ENCODE measurements at places on chromosomes 5 and 9.

GRCh38 chr9:95764533-95765319, 110.8 kb upstream of the ERCC6L2 start:
- DNase-seq, result no peak

GRCh38 chr9:19380826-19381075, 715 bp upstream of the RPS6 start:
- no peak for DNase-seq

GRCh38 chr5:147912011-147912410, 5.7 kb upstream of the C5orf46 start:
- no peak for DNase-seq

- DNase-seq, result peak; percentile 22
Observed at GRCh38 chr5:143341807-143342570, 61.5 kb downstream of the NR3C1 start.

DNA sequence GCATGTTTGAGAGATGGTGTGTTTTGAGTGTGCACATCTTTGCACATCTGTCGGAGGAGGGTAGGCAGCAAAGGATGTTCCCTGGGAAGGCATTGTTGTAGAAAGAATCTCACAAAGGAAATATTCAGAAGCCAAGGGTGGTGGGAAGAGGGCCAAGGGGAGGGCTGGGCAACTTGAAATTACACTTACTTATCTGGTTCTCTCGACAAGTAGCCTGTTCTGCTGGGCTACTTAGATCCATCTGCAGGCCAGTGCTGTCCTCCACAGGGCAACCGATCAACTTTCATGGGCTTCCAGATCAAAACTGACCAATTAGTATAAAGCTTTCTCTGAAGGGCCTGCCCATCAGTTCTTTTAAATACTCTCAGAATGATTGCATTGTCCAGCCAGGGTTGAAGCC, 495.2 kb downstream of the GADD45G start:
- no peak for DNase-seq

GRCh38 chr9:113164536-113165300, 13.9 kb downstream of the SLC31A2 start:
- DNase-seq, result peak; percentile 70

GRCh38 chr5:153571162-153571561, 80.7 kb downstream of the GRIA1 start:
- DNase-seq, result no peak

DNA sequence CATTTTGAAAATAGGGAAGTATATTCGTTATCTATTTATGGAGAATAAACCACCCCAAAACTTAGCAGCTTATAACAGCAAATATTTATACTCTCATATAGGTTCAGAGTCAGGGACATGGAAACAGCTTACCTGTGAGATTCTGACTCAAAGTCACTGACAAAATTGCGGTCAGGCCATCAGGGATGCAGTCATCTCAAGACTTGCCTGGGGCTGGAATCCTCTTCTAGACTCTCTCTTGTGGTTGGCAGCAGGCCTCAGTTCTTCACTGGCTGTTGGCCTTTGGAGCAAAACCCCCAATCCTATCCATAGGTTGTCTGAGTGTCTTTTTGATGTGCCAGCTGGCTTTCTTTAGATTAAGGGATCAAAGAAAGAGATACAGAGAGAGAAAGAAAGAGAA, 275.6 kb downstream of the SEC61B start:
- no peak for DNase-seq

DNA sequence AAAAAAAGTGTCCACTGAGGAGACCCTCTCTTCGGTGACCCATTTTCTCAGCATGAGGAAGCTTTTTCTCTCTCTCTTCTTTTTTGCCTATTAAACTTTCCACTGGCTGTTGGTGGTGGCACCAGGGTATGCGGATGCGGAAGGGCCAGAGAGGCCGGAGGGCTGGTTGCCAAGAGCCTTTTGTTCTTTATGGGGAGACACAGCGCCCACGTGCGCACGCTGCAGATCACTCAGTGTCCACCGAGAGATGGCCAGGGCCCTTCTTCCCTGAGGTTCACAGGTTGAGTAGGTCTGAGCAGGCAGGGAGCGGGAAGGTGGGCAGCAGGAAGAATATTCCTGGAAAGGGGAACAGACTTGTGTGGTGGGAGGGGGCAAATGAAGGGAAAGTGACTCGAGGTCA, 69.1 kb downstream of the STK10 start:
- DNase-seq, result no peak

- DNase-seq, result no peak
Observed at GRCh38 chr5:167839065-167839464, 452.4 kb upstream of the WWC1 start.

DNA sequence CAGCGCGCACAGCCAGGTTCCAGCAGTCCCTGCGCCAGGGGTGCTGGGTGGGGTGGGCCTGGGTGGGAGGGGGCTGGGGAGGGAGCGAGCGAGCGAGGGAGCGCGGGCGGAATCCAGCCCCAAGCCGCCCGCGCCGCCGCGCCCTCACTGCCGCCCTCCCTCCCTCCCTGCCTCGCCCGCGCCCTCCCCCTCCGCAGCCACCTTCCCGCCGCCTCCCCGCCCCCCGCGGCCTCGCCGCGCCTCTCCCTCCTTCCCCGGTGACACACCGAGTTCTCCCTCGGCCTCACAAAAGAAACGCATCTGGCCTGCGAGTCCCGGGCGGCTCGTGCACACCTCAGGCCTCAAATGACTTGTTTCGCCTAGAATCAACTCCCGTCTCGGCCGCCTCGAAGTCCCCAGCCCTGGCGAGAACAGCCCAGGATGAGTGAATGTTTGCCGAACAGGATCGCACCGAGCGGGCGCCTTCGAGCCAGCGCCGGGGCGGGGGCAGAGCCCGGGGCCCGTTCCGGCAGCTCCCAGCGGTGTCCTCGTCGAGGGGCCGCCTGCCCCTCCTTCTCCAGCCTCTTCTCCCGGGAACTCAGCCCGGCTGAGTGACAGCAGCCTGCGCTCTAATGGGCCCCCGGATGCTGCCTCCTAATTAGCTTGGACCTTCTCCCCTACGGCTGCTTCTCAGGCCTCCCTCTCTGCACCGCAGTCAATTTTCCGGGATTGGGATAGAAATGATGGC, 371 bp upstream of the PITX1 start:
- DNase-seq, result peak; percentile 32

DNA sequence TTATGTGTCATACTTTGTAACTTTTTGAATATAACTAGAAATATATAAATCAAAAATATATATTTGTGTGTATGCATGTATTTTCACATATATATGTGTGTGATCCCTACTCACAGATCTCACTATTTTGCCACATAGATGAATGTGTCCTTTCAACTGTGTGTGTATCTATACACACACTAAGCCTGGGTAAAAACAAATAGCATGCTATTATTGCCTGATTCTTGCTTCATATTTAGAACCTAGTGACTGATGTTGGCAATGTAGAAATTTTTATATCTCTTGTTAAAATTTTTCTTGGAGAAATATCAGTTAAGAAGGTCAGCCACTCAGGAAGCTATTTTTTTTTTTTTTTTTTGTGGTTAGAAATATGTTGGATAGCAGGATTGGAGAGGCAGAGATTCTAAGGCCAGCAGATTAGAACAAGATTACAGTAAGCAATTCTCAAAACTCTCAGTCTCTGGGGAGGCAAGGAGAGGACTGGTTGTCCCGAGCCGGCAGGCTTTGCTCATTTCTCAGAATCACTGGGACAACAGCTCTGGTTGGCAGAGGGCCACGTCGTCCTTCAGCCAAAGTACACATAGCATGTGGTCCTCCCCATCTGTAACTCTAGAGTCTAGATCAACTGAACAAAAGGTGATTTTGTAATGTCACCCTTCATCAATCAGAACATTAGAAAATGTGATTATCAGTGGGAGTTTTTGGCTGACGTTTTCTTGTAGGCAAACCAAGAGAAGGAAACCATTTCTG, 19.7 kb downstream of the C6 start:
- DNase-seq, result peak; percentile 85

DNA sequence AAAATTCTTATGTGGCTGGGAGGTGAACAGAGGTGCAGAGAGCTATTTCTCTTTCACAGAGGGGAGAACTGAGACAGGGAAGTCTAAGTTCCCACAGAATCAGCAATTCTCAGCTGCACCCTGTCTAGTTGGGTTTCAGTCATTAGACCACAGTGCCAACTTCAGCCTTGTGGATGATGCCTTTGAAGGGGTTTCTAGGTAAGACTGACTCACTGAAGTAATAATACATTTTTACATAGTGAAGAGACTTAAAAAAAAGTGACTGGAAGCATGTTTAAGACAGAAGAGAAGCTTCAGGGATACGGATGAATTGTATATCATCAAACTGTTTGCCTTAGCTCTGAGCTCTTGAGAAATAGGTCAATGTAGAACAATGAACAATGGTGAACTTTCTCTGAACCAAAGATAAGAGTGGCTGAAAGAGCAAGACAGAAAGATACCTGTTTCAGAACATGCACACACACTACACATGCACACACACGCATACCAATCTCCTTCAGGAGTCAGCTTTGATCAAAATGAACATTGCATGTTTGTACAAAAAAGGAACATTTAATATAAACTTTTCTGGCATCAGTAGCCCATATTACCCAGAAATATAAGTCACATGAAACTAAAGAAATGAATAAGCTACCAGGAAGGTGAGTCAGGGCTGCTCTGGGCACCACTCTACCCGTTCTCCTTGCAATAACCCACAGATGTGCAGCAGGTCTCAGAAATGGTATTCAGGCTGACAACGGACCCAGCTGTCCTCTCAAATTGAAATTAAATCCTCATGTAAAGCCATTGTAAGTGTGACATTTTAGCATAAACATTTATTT, 12.6 kb upstream of the FYB1 start:
- no peak for DNase-seq

- no peak for DNase-seq
Observed at GRCh38 chr9:87040410-87041009, 93.2 kb upstream of the GAS1 start.

DNA sequence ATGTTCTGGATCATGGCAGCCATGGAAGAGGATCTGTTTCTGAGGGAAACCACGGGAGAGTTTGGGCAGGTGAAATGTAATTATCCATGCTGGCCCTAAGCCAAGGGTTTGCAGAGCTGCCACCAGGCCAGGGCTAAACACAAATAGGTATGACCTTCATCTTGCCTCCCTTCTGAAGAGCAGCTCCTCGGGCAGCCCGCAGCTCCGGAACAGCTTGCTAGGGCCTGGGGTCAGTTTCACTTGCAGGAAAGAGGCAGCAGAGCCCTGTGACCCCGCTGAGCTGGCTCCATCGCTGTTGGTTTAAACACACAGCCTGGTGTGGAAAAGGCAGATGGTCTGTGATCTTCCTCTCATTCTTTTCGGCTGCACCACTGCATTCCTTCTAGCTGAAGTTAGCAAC, 141.4 kb downstream of the TMEM38B start:
- no peak for DNase-seq

DNA sequence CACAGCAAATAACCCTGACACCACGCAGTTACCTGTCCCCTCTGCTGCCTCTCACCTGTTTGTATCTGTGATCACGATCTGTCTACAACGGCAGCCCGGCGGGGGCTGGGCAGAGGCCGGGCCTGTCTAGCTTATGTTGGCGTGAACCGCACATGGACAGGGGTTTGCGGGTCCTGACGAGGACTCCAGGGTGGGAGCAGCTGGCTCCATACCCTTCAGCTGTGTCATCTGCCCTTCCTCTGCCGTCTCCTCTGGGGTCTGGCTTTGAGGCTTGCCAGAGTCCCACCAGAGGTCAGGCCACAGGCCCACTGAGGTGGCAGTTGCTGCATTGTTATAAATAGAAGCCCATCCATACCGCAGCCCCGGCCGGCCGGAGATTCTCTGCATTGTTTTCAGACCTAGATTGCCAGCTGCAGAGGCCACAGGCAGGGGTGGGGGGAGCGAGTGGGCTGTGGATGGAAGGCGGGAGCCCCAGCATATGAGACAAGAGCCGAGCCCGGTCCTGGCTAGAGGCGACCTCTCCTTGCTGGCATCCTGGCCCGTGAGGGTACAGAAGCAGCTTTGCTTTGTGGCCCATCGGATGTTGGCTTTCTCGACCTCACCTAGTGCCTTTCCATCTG, 37.8 kb downstream of the FAM78A start:
- peak; percentile 77 for DNase-seq

GRCh38 chr9:72363236-72363635, 1.8 kb downstream of the ZFAND5 start:
- DNase-seq, result no peak

GRCh38 chr9:3292311-3292710, 233.5 kb downstream of the RFX3 start:
- DNase-seq, result no peak

DNA sequence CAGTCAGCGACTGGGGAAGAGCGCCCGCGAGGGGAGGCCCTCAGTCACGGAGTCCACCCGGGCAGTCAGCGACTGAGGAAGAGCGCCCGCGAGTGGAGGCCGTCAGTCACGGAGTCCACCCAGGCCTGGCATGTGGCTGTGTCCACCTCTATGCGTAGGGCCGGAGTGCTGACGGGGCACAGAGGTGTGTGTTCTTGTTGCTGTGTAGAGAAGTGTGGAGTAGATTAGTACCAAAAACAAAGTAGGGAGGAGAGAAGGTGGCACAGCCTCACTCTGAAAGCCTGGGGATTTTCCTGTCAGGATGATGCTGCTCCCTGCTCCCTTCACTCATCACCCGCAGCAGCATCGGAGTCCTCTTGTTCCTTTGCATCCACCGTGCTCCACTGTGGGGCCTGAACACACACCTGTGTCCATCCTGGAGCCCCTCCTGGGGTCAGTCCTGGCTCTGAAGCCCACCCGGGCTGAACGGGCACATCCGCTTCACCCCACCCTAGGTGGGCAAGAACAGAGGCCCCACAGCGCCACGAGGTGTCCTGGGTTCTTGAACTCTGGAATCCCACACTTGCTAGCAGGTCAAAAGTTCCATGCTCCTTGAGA, 37.9 kb downstream of the AHRR start:
- DNase-seq, result no peak

- DNase-seq, result no peak
Observed at GRCh38 chr5:141799507-141800167, 78.6 kb downstream of the PCDH1 start.

DNA sequence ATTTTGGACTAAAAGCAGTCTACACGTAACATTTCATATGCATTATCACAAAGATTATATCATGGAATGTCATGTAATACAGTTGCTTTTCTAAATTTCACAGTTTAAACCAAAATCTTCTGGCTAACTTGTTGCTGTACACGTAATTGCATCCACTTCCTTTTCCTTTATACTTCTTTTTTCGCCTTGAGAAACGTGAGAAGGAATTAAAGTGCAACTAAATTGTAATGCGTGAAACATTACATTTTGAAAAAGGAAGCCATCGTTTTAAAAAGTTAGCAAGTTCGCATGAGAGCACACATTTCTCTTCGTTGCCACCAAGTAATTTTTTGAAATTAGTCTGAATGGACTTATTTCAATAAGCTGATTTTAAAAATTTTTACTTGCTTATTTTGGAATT, 80.0 kb downstream of the MEGF10 start:
- no peak for DNase-seq

DNA sequence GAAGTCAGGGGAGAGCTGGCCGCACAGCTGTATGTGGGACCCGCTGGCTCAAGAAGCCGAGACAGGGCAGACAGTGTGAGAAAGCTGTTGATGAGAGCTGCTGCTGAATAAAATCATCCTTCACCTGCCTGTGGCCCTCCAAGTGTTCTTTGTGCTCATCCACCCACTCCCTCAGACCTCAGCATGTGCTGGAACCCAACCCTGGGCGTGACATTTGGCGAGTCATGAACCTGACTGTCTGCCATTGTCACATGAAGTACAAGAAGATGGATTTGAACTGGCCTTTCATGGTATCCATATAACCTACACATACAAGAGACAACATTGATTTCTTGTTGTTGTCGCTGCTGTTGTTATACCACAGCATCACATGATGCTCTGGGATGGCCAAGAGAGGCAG, 139.7 kb upstream of the PLCXD3 start:
- no peak for DNase-seq

- DNase-seq, result peak; percentile 63
Observed at GRCh38 chr9:101536938-101537337, 3.3 kb downstream of the RNF20 start.
